Stimulated activated CD4-positive, alpha-beta T cell treated with anti-CD3 and anti-CD28 coated beads, Interleukin-2, amount 100 ng/mL, for 24 hours (primary cell): ENCODE measurements at places on chromosomes 7 and 10.
A peak's percentile ranks its signal among the peaks of the same experiment; 100 is the strongest.

- DNase-seq = no peak
Measured at GRCh38 chr7:93476491-93477344, 97.8 kb downstream of the CALCR start.

GRCh38 chr7:118350260-118350659 is 125.8 kb downstream of the ANKRD7 start:
- DNase-seq = no peak

DNA sequence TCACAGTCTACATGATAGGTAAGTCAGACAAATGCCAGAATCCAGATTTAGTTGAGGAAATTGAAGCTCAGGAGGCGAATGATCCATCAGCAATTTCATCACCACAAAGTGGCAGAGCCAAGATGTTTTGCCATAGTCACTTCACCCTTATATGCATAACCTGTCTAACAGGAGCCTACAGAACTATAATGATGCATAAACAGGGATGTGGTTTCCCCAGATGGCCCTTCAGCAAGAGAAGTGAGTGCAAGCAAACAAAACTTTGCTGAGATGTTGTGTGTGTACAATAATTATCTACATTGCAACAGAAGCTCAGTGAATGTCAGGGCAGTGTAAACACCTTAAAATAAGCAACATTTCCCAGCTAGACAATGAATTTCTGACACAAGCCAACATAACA is 28.6 kb downstream of the PON3 start:
- DNase-seq = no peak

- DNase-seq = no peak
Measured at GRCh38 chr10:19862811-19863515, 46.7 kb downstream of the PLXDC2 start.

- DNase-seq = no peak
Measured at GRCh38 chr7:139854124-139854511, 25.1 kb downstream of the TBXAS1 start.

DNA sequence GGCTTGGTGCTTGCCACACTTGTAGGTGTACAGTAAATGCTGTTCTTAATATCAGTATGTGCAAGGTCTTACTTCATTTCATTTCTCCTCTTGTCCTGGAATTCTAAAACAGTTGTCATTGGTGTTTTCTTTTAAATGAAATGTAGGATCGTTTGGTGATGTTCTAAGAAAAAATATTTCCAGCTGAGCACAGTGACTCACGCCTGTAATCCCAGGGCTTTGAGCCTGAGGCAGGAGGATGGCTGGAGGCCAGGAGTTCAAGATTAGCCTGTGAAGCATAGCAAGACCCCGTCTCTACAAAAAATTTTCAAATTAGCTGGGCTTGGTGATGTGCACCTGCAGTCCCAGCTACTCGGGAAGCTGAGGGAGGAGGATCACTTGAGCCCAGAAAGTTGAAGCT is 32.6 kb upstream of the ELN start:
- DNase-seq = no peak

GRCh38 chr10:77253147-77253545 is 384.5 kb downstream of the KCNMA1 start:
- DNase-seq = no peak

- DNase-seq = no peak
Measured at GRCh38 chr10:100824886-100825285, 79.5 kb downstream of the PAX2 start.

GRCh38 chr10:82040336-82040735 is 165.3 kb downstream of the NRG3 start:
- DNase-seq = no peak

- DNase-seq = no peak
Measured at GRCh38 chr10:612696-613095, 76.8 kb downstream of the DIP2C start.

DNA sequence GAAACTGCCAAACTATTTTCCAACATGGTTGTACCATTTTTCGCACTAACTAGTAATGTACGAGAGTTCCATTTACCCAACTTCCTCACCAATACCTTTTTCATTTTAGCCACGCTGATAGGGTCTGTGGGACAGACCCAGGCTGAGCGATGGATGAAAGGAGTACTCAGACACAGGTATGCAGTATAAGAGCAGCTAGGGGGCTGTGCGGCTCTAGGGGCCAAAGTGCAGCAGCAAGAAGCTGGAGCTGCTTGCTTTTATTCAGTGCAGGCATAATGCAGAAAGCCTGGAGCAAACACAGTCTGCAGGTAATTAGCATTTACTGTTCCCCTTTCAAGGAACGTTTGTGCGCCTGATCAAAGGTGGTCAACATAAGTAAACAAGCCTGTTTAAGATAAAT is 21.0 kb downstream of the UCMA start:
- no peak for DNase-seq

DNA sequence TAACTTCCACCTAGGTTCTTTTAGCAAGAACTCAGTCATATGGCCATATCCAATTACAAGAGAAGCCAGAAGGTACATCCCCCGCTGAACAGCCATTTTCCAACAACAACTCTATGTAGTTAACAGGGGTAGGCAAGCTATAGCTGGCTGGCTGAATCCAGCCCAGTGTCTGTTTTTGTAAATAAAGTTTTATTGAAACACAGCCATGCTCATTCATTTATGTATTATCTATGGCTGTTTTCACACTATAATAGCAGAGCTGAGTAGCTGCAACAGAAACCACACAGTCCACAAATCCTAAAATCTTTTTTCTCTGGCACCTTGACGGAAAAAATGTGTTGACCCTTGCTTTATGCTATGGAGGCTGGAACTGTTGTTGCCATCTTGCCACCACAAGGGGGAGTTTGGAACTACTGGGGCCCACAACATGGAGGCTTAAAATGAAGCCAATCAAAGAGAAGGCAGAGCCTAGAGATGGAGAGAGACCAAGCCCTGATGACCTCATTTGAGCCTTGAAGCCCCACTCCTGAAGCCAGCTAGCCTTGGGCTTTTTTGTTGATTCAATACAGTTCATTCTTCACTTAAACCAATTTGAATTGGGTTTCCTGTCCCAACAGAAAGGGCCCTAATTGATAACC is 33.3 kb upstream of the XPNPEP1 start:
- peak; percentile 24 for DNase-seq

- DNase-seq = no peak
Measured at GRCh38 chr7:50962281-50962883, 179.7 kb upstream of the GRB10 start.
